PC-9 (cell line): ENCODE measurements at places on chromosomes 3 and 15.

- DNase-seq: no peak
Measured at GRCh38 chr15:82907350-82907749, 45.2 kb downstream of the HOMER2 start.

GRCh38 chr15:63490345-63491034 is 13.9 kb upstream of the USP3 start:
- DNase-seq: no peak

DNA sequence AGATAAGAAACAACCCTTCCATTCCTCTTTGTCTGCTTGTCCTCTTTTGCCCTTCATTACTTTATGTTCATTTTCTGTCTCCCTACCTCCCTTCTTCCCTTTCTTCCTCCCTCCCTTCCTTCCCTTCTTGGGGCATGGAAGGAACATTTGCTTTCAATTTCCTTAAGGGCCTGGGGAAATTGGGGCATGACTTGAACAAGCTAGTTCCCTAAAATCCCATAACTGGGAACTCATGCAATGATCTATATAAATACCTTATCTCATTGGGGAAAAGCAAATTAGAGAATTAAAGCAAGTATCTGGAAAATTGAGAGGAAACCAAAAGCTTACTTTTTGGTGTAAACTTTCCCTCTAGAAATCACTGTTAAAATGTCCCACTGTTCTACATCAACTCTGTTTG is 35.7 kb downstream of the BOC start:
- DNase-seq: no peak

DNA sequence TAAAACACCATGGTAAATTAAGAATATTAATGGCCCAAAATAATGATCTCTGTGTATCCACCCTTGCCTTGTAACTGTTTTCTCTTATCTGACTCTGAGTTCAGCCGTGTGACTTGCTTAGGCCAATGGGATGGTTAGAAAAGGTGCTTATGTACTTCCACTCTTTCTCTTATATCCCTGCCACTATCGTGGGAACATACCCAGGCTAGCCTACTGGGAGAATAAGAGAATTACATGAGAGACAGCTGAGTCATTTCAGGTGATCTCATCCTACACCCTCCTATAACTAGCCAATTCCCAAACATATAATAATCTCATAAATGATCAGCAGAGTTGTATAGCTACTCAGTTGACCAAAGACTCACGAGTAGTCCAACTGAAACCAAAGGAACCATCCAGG is 98.3 kb upstream of the ABI3BP start:
- peak; percentile 52 for DNase-seq

- DNase-seq: peak; percentile 66
Measured at GRCh38 chr3:63918321-63918720, 6.1 kb upstream of the SCAANT1 start.

GRCh38 chr3:99499235-99500158 is 138.9 kb upstream of the COL8A1 start:
- peak; percentile 48 for DNase-seq

DNA sequence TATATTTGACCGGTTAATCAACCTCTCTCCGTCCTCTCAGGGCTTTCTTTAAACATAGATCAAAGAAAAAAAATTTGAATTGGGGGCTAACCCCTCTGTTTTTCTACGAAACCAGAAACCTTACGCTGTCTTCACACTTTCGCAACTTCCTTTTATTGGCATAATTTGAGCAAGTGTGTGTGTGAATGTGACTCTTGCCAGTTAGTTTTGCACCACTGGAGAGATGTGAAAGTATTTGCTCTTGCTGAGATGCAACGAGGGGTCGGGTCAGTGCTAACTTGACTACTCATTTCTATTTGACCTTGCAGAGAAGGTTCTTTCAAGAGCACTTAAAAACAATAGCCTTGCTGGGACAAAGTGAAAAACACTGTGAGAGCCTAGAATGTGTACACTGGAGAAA is 81.2 kb downstream of the FAM43A start:
- DNase-seq: no peak

GRCh38 chr3:23580096-23580713 is 225.6 kb upstream of the UBE2E1 start:
- DNase-seq: peak; percentile 7

- no peak for DNase-seq
Measured at GRCh38 chr3:196596355-196596754, 27.9 kb downstream of the FBXO45 start.

- no peak for DNase-seq
Measured at GRCh38 chr15:93296759-93297500, 207.9 kb upstream of the RGMA start.

- DNase-seq: no peak
Measured at GRCh38 chr3:116035429-116035828, 409.9 kb downstream of the LSAMP start.
